ENCODE measurements at places on chromosomes 6 and 20. TPM values are rescaled to one million over a fixed set of nuclear protein-coding genes. Genes with fewer than 3 reads are reported as not detected.

DNA sequence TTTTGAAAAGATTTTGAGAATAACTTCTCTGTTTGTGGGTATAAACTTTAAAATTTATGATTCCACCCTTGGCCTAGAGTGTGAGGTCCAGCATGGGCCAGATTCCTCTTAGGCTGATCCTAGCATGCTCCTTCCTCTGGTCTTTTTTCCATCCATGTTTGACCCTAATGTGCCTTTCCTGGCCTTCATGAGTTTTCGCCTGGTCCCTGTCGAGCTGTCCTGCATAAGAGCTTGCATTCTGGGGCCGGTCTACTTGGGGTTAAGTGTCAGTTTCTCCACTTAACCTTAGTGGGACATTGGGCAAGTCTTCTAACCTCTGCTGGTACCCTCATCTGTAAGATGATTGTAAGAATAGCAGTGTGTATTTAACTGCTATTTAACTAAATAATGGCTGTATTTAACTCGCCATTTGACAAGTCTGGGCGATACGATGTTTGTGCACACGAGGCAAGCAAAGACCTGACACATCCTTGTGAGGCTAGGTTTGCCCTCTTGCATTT lies 40.7 kb upstream of the TAGAP start:
- no peak for DNase-seq

Gene PSMF1
- 155 TPM for polyA plus RNA-seq

DNA sequence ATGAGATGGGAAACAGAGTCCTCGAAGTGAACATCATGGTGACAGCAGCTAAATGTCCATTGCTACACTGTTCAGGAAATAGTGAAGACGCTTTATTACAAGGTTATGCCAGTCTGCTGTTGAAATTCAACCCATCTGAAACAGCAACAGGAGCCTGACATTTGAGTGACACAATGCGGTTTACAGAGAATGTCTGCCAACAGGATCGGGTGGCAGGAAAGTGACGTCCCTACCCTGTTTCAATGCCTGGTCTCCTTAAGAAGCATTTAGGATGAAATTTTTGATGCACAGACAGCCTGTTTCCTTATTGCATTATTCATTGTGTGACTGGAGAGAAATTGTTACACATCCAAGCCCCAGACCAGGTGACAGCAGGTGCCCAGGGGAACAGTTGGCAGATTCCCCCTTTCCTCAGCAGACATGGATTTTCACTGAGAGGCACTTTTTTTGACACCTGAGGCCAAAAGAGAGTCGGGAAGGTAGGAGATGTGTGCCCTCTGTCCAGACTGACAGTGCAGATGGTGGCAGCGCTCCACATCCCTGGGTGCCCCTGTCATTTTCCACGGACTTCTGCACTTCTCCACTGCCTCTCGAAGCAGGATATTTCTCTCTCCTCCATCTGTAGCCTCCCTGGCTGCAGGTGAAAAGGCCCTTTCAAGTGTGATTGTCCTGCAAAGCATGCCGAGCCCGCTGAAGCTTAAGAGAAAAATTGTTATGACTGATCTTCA lies 87.9 kb downstream of the BFSP1 start:
- DNase-seq = no peak

DNA sequence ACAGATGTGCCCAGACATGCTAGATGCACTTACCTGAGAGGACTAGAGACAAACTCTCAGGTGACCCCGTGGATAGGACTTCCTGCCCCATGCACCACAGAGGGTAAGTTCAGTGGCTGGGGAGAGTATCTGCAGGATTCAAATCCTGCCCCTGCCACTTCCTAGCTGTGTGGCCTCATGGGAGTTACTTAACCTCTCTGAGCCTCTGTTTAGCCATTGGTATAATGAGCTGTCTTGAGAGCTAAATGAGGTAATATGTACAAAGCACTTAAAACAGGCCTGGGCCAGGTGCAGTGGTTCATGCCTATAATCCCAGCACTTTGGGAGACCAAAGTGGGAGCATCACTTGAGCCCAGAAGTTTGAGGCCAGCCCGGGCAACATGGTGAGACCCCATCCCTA lies 59.3 kb downstream of the GRM4 start:
- DNase-seq = no peak

DNA sequence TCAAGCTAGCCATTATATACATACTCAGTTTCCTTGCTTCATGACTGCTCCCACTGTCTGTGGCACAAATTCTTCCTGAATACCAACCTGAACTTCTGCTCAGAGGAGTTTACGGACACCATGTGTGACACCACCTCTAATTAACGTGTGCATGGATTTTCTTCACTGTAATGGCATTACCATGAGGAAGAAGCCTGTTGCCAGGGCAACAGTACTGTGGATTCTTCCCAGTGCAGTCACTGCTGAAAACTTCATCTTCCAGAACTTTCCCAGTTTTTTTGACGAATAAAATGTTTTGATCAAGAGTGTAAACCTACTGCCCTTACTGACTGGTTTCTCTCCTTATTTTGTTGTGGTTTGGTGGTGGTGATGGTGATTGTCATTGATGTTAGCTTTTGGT lies 444.3 kb upstream of the NRSN1 start:
- DNase-seq = no peak

Gene MAP1LC3A
- polyA plus RNA-seq = 24.2 TPM

Gene MAS1
- polyA plus RNA-seq = 0.04 TPM

Gene EPPIN
- polyA plus RNA-seq = 0.13 TPM

Gene WFDC10B
- polyA plus RNA-seq = not detected

GRCh38 chr20:23061262-23061661 lies 11.8 kb upstream of the THBD start:
- DNase-seq = no peak

Gene PSORS1C2
- not detected for polyA plus RNA-seq

- no peak for DNase-seq
Measured at GRCh38 chr6:67933278-67933677, 701.8 kb upstream of the ADGRB3 start.

GRCh38 chr6:16171400-16171799 lies 42.5 kb downstream of the MYLIP start:
- DNase-seq = no peak

Gene EDEM2
- 23.3 TPM for polyA plus RNA-seq

GRCh38 chr6:104281370-104281769 lies 578.3 kb downstream of the HACE1 start:
- DNase-seq = no peak

DNA sequence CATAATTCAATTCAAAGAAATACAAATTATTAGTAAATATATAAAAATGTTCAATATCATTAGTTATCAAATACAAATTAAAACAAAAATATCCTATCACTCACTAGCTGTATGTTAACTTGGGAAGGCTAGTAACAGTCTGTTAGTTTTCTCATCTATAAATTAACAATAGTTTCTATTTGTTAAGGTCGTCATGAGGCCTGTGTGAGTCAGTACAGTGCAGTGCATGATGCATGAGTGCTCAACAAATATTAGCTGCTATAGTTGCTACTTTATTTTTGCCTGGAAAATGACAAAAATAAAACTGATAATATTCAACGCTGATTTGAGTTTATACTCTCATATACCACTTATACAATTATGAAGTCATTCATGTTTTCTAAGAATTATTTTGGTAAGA lies 401.6 kb upstream of the RUNX2 start:
- DNase-seq = no peak

Gene UNC5CL
- polyA plus RNA-seq = 12.2 TPM

DNA sequence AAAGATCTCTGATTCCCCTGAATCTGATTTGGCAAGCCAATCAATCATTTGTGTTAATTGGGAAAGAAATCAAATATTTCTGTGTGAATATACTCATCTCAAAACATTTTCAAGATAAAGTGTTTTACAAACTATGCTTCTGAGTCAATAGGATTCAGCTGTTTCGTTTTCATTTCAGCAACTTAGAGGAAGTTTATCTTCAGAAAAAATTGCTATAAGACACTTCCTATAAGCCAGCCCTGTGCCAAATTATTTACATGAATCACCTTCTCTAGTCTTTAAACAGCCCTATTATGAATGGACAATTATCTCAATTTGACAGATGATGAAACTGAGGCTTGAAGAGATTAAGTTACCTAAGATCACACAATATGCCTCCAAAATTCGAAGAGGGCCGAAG lies 10.9 kb downstream of the DEFB129 start:
- no peak for DNase-seq

- DNase-seq = no peak
Measured at GRCh38 chr6:167090171-167090570, 32.7 kb upstream of the CCR6 start.

- DNase-seq = no peak
Measured at GRCh38 chr6:61751986-61752385, 534.0 kb downstream of the KHDRBS2 start.

GRCh38 chr6:24543683-24544082 lies 48.9 kb downstream of the ALDH5A1 start:
- DNase-seq = no peak

- DNase-seq = no peak
Measured at GRCh38 chr6:15441215-15441868, 195.5 kb downstream of the JARID2 start.

- DNase-seq = no peak
Measured at GRCh38 chr20:18802012-18802634, 11.5 kb upstream of the SCP2D1 start.

DNA sequence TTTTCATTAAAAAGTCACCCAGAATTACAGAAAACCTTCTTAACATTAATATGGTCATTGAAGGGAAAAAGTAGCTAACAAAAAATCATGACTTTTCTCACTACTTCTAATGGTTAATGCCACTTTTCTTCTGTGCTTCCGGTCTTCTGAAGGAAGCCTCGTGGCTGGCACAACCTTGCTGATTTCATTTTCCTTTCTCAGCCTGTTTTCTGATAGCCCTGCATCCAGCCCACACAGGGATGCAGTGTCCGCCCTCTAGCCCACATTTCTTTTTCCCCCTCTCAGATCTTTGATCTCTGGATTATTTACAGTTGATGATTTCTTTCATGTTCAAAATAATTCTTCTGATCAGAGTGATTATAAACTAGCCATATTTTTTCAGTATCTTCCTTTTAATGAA lies 655.4 kb upstream of the EPHA7 start:
- DNase-seq = no peak

Gene PHACTR1
- 16.5 TPM for polyA plus RNA-seq

- no peak for DNase-seq
Measured at GRCh38 chr20:21873291-21873690, 167.8 kb downstream of the PAX1 start.

DNA sequence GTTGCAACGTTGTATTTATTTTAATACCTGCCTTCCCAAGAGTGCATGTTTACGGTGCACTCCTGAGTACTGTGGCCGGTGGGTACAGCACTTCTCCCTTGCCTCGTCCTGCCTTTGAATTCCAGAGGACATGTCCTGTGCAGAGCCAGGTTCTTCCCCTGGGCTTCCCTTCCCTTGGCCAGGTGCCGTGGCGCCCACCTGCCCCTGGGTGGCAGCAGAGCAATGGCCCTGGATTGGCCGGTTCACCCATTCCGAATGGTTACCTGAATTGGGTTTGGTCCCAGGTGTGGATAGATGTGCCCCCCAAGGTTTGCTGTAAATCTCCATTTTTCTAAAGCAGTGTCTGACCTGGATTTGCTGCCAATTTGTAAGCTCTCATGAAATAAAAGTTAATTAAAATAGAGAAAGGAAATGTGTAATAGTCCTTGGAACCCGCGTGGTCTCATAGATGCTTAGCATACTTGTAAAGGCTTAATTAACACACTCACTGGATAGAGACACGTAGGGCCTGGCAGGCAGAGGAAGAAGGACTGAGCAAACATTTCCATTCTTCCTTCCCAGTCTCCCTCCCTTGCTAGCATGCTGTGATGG lies 40.6 kb downstream of the DTD1 start:
- DNase-seq = no peak

DNA sequence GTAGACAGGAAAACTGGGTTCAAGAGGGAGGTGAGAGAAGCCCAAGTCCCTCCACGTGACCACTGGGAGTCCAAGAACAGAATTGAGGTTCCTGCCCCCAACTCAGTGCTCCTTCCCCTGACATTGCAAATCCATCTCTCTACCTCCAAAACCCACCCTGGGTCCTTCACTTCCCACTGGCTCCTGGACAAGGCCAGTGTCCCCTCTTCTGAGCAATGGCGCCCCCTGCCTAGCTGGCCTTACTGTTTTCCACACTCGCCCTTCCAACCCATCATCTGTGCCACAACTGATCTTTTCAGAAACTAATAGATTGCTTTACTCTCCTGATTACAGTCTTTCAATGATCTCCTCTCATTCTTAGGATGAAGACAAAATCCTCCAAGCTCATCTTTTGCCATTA lies 200.3 kb downstream of the ANKRD60 start:
- DNase-seq = no peak

Gene EYS
- 0.54 TPM for polyA plus RNA-seq

- no peak for DNase-seq
Measured at GRCh38 chr20:57724610-57725405, 15.0 kb upstream of the PMEPA1 start.

GRCh38 chr6:1950631-1951030 lies 294.8 kb downstream of the GMDS start:
- DNase-seq = no peak

- no peak for DNase-seq
Measured at GRCh38 chr20:12528591-12529041, 480.2 kb upstream of the SPTLC3 start.

- DNase-seq = no peak
Measured at GRCh38 chr6:54910431-54910884, 63.9 kb downstream of the FAM83B start.

Gene PLEKHG1
- polyA plus RNA-seq = 27.7 TPM

DNA sequence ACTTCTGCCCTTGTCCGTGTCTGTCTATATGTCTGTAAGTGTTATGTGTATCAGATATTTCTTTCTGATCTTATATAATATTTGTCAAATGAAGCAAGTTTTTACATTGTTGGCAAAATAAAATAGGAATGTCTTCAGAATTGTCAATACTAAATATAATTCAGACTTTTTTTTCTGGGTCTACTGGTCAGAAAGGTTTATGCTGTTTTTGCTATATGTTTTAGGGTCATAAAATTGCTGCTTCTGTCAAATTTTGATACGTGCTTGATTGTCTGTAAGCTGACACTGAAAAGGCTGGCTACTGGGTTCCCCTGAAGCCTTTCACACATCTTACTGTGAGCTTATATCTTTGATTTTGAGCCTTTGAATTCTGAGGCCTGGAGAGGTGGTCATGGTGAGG lies 20.1 kb downstream of the LGSN start:
- DNase-seq = no peak

DNA sequence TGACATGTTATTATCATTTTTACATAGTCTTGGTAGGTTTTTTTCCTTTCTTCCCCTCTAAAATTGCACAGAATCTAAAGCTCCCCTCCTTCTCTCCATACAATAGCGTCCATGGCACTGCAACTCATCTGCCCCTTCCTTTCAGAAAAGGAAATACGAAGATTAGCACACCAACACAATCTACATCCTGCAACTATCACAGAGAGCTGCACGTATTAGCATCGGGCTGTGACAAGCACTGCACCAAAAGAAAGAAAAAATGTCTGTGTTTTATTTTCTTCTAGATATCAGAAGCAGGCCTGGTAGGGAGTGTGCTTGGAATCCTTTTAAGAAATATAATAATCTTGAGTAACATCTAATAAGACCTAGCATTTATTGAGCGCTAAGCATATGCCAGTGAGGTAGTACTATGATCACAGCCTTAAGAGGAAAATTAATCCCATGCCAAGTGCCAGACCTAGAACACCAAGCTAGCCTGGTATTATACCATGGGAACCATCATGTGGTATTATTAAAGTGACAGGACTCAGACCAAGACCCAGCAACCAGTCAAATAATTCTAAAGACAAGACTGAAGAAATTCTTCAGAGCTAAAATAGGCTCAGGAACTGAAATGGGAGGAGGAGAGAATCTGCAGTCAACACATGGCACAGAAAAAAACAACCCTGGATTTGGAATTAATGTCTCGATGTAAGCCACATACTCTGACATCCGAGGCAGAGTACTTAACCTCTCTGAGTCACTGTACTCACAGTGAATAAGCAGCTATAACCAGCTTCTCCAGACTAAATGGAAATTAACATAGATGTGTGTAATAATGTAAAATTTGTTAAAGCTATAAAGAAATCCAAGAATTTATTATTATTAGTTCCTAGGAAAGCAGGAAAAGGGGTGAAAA lies 124.3 kb downstream of the IPCEF1 start:
- DNase-seq = no peak
